NCI-H2081 treated with DMSO at 0.1 percent for 48 hours (cell line): ENCODE measurements at places on chromosomes 6 and 20.

- no peak for DNase-seq
Measured at GRCh38 chr6:73078908-73079610, 146.2 kb downstream of the KHDC1L start.

DNA sequence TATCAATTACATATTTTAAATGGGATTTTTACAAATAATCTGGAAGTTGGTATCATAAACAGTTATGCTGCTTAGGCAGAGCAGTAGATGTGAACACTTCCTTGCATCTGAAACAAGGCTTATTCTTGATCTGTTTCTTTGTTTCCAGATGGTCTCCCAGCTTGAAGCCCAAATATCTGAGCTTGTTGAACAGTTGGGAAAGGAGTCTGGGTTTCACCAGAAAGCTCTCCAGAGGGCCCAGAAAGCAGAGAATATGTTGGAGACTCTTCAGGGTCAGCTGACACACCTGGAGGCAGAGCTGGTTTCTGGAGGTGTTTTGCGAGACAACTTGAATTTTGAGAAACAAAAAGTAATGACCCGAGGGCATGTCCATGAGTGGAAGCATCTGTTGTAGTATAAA is 91.9 kb downstream of the CCDC170 start:
- no peak for DNase-seq

- DNase-seq = no peak
Measured at GRCh38 chr6:158662607-158662953, 12.7 kb downstream of the SYTL3 start.

DNA sequence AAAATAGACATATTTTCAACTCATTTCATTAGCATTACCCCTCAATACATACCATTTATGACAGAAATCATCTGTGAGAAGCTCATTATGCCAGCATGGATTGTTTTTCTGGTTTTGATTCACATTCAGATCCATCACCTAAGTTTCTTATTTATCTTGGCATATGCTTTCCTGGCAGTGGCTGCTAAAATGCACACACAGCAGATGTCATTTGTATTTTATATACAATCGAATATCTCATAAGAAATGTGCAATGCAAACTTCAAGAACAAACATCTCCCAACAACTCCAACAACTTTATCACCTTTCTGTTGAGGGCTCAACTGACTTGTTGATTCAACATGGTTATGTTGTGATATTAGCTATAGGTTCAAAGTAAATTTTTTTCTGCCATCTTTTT is 208.3 kb downstream of the PHACTR1 start:
- DNase-seq = no peak

DNA sequence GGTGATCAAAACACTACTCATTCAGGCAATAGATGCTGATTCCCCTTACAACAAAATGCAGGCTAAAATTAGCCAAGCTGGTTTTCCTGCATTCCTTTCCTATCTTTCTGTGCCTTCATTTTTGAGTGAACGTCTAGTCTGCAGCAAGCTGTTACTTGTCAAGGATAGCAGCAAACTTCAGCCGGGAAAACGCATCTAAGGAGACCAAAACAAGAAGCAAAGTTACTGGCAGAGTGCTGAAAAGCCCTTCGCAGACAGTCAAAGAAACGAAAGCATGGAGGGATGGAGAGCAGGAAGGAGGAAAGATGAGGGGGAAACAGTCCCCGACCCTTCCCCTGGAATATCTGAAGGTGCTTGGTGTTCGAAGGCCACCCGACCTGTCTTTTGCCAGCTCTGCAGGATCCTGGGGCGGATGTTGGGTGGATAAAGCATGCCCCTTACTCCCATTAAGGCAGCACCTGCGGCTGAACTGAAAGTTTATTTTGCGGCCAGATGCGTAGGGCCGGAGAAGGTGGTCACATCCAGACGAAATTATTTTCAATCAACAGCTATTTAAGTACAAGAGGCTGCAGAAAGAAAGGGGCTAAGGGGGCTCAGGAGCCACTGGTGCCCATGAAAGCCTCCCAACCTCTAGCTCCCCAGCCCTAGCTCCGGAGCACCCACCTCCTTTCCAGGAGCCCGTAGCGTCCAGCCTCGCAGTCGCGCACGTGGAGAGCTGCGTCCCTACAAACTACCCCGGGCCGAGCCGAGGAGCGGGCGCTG is 538 bp downstream of the FERMT1 start:
- no peak for DNase-seq

DNA sequence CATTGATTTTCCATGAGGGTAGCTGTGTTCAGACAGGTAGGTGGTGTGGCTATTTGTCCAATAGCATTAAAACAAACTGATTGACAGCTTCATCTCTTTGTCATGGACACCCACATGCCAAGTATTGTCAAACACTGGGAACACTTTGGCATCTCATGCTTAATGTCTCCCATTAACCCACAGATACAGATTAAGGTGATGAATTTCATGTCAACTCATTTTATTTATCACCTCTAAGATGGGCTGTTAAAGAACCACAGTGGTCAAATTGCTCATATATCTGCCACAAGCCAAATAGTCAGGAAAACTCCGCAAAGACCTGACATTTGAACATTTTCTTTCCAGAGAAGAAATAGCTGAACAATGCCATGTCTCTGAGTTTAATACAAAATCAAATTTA is 139.1 kb upstream of the SPTLC3 start:
- no peak for DNase-seq

- DNase-seq = no peak
Measured at GRCh38 chr6:30213667-30213956, 406 bp upstream of the TRIM26 start.

DNA sequence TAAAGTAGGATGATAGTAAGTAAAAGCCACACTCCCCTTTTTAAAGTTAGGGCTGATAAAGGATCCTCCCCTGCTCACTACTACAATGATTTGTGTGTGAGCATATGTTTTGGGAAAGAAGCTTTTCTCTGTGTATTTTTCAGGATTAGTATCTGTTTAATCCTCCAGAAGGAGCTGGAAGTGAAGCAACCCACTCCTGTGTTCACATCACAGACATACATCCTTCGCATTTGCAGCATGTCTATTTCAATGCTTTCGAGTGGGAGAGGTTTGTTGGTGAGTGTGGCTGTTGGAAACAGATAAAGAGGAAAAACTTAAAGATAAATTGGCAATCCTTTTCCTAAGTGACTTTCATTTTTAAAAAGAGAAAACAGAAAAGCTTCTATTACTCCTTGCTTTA is 31.6 kb upstream of the RGS17 start:
- DNase-seq = no peak

DNA sequence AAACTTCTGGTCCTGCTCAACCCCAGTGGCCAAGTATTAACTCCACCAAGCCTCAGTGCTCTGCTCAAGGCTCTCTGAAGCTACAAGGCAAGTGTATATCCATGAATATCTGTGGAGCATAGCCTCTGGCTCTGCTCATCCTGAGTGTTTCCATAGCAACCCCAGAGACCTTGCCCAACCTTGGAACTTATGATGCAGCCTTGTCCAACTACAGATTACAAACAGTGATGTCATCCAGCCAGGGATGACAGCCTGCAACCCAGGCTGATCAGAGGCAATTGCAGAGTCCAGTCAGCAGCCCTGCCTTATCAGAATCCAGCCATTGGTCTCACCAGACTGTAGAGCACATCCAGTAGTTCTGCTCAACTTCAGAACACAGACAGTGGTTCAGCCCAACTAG is 65.5 kb upstream of the SPACA1 start:
- DNase-seq = no peak

- DNase-seq = no peak
Measured at GRCh38 chr6:80467408-80467807, 360.9 kb downstream of the BCKDHB start.

DNA sequence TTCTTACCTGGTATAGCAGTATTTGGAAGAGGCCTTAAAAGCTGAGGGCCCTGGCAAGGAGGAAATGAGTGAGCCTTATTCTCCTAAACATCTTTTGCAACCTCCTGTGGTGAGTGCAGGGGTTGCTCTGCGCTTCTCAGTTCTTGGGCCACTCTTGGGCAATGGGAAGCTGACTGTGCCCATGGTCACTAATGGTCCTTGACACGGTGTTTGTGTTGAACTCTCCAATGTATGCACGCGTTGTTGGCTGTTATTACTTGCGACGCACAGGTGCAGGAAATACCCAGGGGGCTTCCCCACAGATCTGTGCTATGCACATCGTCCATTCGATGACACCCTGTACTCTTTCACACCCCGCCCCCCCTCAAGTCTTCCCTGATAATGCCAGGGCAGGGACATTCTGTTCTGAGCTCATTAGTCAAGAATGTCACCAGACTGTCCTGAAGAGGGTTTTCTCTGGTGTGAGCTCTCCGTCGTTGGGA is 79.7 kb downstream of the EDN1 start:
- no peak for DNase-seq

- no peak for DNase-seq
Measured at GRCh38 chr20:43955750-43956191, 41.1 kb downstream of the TOX2 start.

- DNase-seq = no peak
Measured at GRCh38 chr20:16541226-16541625, 32.0 kb downstream of the KIF16B start.

GRCh38 chr6:94501516-94501915 is 1075.8 kb upstream of the MANEA start:
- DNase-seq = no peak

- no peak for DNase-seq
Measured at GRCh38 chr6:101909366-101909765, 515.9 kb downstream of the GRIK2 start.

GRCh38 chr6:148854096-148854495 is 107.3 kb downstream of the UST start:
- DNase-seq = no peak
